Esophagus muscularis mucosa (tissue), 4 donors: ENCODE measurements at places on chromosomes 11 and 22. TPM values are rescaled to one million over a fixed set of nuclear protein-coding genes. Genes with fewer than 3 reads are reported as not detected.

The PGM2L1 gene
- total RNA-seq, result 2.5 TPM

DNA sequence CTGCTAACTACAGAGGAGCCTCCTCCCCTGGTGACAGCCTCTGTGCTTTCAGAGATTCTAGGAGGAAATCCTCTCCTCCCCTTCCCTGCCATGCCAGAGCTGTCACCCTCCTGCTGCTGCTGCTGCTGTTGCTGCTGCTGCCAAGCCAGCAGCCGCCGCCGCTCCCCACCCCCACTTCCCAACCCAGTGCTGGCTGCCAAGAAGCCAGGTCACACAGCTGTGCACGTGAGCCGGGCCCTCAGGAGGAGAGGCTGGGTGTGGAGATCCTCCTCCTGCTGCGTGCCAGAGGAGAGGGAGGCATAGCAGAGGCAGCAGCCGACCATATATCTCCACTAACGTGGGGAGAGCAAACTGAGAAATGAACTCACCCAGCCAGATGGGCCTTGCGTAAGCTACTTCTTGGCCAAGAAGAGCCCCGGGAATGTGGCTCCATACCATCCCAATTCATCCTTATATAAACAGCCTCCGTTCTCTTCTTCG lies 12.4 kb downstream of the CRY2 start:
- peak overlapping the region; percentile 84 for H3K27ac ChIP-seq
- peaks cover 64% of the 10 kb centered on the region for H3K4me1 ChIP-seq
- no peak overlapping the region for H3K4me3 ChIP-seq
- DNase-seq, result peak; percentile 96
- peaks cover 71% of the 10 kb centered on the region for H3K36me3 ChIP-seq
- H3K27me3 ChIP-seq, result no peaks in the 10 kb centered on the region

DNA sequence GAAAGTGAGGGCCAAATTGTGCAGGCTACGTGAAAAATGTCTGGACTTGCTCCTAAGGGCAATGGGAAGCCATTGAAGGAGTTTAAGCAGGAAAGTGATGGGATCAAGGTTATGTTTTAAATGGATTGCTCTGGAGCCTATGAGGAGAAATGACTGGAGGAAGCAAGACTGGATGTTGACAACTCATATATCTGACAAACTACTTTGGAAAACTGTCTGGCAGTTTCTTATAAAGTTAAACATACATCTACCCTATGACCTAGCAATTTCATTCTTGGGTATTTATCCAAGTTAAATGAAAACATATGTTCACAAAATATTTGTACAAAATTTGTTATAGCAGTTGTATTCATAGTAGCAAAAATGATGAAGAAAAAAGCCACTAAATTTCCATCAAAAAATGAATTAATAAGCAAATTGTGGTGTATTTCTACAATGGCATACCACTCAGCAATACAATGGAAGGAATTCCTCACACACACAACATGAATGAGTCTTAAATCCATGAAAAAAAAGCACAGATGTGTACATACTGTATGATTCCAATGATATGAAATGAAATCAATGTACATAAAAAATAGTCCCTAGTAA lies 24.1 kb downstream of the FZD4 start:
- peaks cover 48% of the 10 kb centered on the region for H3K4me1 ChIP-seq
- H3K27me3 ChIP-seq, result no peaks in the 10 kb centered on the region
- H3K27ac ChIP-seq, result no peak overlapping the region
- H3K4me3 ChIP-seq, result no peak overlapping the region
- no peaks in the 10 kb centered on the region for H3K36me3 ChIP-seq

The NPAS4 gene
- total RNA-seq, result 1.2 TPM

GRCh38 chr11:131064373-131064991 lies 148.2 kb upstream of the SNX19 start:
- no peaks in the 10 kb centered on the region for H3K4me1 ChIP-seq
- no peak overlapping the region for H3K27ac ChIP-seq
- H3K27me3 ChIP-seq, result no peaks in the 10 kb centered on the region
- H3K4me3 ChIP-seq, result no peak overlapping the region
- H3K36me3 ChIP-seq, result no peaks in the 10 kb centered on the region
- peak; percentile 92 for DNase-seq

The UPK3A gene
- not detected for total RNA-seq

The BRSK2 gene
- 1.0 TPM for total RNA-seq

The CLTCL1 gene
- total RNA-seq, result 5.8 TPM

DNA sequence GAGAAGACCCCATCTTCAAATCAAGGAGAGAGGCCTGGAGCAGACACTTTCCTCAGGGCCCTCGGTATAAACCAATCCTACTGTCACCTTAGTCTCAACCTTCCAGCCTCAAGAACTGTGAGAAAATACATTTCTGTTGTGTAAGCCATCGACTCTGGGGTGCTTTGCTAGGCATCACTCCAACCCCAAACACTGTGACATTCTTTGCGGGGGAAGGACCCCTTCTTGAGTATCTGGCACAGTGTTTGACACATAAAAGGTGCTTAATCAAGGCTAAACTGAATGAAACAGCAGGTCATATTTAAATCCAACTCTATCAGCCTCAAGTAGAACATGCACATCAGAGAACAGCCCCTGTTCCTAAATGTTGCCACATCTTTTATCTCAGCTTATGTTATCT lies 558.1 kb downstream of the INSC start:
- H3K36me3 ChIP-seq, result no peaks in the 10 kb centered on the region
- DNase-seq, result peak; percentile 55
- H3K27ac ChIP-seq, result no peak overlapping the region
- H3K27me3 ChIP-seq, result no peaks in the 10 kb centered on the region

DNA sequence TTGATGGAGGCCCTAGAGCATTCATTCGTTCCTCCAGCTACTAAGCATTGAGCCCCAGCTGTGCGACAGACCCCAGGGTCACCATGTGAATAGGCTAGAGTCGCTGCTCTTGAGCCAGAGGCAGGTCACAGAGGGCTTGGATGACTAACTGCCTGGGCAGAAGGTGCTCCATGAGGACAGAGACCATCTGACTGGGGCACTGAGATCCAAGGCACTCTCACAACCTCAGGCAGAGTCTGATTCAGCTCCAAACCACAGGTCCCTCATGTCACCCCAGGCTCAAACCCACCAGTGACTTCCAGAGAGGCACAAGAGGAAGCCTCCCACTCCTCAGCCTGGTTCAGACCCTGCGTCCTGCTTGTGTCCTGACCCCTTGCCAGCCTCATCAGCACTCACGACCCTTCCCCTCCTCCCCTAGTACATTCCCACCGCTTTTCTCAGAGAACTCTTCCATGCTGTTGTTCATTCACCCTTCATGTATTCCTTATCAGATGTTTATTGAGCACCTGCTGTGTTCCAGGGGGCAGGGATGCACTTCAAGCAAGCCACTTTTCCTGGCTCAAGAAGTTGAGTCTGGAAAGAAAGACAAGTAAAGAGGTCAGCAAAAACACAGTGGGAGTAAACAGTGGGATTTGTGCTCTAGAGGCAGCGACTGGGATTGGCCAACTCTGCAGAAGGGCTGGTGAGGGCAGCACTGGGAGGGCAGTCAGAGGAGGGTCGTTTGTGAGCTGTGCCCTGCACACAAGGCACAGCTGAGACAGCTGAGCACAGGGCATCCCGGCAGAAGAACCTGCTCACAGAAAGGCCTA lies 9.3 kb downstream of the OAF start:
- H3K27ac ChIP-seq, result peak overlapping the region; percentile 65
- no peaks in the 10 kb centered on the region for H3K36me3 ChIP-seq
- no peak overlapping the region for H3K4me3 ChIP-seq
- DNase-seq, result no peak
- peaks cover 99% of the 10 kb centered on the region for H3K4me1 ChIP-seq

The KCNJ11 gene
- not detected for total RNA-seq

DNA sequence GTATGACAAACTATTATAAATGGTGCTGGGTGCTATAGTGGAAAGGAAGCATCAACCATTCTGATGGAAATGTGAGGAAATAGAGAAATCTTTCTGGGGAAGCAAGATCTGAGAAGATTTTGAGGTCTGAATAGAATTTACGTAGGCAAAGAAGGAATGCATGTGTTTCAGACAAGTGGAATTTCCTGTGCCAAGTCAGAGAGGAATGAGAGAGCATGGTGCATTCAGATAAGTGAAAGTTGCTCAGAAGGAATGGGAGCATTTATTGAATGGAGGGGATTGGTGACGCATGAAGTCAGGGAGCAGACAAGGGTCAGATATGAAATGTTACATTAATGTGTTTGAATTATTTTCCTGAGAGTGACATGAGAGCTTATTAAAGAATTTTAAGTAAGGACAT lies 725.5 kb downstream of the METTL15 start:
- no peak overlapping the region for H3K4me3 ChIP-seq
- no peaks in the 10 kb centered on the region for H3K27me3 ChIP-seq
- no peak overlapping the region for H3K27ac ChIP-seq
- DNase-seq, result no peak
- H3K36me3 ChIP-seq, result no peaks in the 10 kb centered on the region

The MS4A14 gene
- 1.6 TPM for total RNA-seq

DNA sequence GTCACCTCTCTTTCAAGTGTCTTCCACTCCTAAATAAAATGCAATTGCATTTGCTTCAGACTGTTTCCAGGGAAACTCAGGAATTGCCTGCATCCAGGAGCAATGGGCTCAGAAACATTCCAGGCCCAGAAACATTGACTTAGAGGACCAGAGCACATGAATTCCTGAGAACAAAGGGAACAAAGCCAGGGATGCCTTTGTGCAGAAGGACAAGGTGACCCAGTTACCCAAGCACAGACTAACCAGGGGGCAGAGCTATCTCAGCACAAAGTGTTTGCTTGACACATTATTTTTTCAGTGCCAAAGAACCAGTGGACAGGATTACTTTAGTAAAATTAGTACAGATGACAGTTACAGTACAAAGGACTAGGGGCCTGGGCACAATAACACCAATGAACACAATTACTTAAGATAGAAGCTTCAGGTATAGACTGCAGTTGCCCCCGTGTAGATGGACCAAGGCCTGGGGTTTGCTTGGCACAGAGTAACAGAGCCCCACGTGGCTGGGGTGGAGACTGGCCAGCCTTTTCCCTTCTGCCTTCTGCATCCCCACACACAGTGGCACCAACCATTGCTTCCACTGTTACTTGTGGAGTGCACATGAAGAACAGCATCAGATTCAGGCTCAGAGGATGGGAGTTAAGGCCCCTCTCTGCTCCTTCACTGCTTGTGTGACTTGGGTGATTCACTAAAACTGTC lies 500.8 kb downstream of the INSC start:
- H3K36me3 ChIP-seq, result no peaks in the 10 kb centered on the region
- no peak overlapping the region for H3K27ac ChIP-seq
- H3K4me3 ChIP-seq, result no peak overlapping the region
- peaks cover 24% of the 10 kb centered on the region for H3K4me1 ChIP-seq

DNA sequence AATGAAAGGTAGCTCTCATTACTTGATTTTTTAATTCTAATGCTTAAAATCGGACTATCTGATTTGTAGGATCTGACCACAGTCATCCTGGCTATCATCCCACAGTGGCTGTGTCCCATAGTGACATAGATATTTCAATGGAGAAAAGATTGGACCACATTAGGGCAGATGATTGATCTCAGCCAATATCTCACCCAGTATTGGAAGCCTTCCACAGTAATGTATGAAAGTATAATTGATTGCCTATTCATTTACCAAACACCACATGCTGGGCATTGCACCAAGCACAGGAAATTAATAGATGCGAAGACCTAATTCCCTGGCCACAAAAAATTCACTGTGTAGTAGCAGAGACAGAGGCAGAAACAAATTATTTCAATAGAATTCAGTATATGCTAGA lies 37.6 kb downstream of the FZD4 start:
- H3K4me3 ChIP-seq, result no peak overlapping the region
- H3K27me3 ChIP-seq, result no peaks in the 10 kb centered on the region
- peaks cover 27% of the 10 kb centered on the region for H3K4me1 ChIP-seq
- no peaks in the 10 kb centered on the region for H3K36me3 ChIP-seq
- H3K27ac ChIP-seq, result no peak overlapping the region

DNA sequence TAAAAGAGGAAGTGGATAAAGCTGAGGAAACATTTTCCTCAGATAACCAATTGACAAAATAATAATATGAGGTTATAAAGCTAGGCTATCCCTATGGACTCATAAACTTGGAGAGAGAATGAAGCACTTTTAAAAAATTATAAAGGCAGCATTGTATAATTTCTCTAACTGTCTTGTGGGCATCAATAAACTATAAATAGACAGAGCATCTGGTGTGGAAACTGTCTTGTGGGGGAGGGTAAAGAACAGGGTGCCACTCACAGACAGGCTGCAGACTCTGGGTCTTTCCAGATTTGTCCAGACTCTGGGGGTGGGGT lies 333.5 kb downstream of the BUD13 start:
- no peak overlapping the region for H3K27ac ChIP-seq
- H3K4me1 ChIP-seq, result no peaks in the 10 kb centered on the region
- H3K27me3 ChIP-seq, result no peaks in the 10 kb centered on the region
- no peak overlapping the region for H3K4me3 ChIP-seq
- no peaks in the 10 kb centered on the region for H3K36me3 ChIP-seq
- DNase-seq, result no peak

DNA sequence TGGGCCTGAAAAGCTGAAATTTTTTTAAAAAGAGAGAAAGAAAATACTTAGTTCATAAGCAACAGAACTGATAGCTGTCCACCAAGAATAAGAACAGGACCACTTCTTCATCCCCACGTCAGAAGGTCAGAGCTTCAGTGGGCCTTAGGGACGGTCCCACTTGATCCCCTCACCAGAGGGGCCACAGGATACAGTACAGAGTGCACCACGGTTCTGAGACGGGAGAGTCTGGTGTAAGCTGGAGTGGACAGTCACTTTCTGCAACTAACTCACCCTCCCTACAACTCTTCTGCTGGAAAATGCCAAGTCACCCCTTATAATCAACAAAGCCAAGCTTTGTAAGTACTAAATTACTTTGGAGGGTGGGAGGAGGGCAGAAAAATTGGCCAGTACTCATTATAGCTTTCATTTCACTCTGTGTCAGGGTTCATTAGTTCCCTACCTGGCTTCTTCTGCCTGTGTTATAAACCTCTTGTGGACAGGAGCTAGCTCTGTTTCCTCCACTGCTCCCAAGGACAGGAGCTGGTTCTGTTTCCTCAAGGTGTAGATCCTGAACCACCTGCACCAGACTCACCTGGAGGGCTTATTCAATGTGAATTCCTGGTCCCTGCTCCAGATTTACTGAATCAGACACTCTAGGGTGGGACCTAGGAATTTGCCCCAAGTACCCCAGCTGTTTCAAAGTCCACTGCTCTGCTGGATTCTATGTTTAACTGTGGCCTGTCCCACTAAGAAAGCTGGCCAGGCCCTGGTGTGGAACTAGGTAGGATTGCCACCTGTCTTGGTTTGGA lies 39.6 kb downstream of the SCGB1A1 start:
- H3K27me3 ChIP-seq, result no peaks in the 10 kb centered on the region
- H3K36me3 ChIP-seq, result no peaks in the 10 kb centered on the region
- peaks cover 32% of the 10 kb centered on the region for H3K4me1 ChIP-seq
- no peak for DNase-seq
- peak overlapping the region; percentile 60 for H3K27ac ChIP-seq

The KDM4E gene
- total RNA-seq, result not detected

DNA sequence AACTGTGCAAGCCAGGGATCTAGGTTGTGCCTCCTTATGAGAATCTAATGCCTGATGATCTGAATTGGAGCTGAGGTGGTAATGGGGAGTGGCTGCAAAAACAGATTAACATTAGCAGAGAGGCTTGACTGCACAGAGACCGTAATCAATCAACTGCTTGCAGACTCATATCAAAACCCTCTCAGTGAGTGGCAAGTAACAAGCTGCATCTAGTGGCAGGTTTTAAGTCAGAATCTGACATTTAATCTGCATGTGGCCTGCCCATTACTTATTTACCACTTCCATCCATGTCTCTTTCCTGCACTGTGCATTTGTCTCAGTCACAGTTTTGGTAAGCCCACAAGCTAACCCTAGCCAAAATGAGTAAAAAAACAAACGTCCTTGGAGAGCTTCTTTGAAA lies 11.2 kb downstream of the C11orf58 start:
- no peaks in the 10 kb centered on the region for H3K27me3 ChIP-seq
- H3K36me3 ChIP-seq, result peaks cover 100% of the 10 kb centered on the region
- DNase-seq, result no peak
- no peak overlapping the region for H3K4me3 ChIP-seq

The LIN7C gene
- 46.3 TPM for total RNA-seq
